ENCODE measurements at places on chromosomes 13 and 19.

GRCh38 chr19:31574251-31574973 is 225.2 kb upstream of the TSHZ3 start:
- no peak for DNase-seq

DNA sequence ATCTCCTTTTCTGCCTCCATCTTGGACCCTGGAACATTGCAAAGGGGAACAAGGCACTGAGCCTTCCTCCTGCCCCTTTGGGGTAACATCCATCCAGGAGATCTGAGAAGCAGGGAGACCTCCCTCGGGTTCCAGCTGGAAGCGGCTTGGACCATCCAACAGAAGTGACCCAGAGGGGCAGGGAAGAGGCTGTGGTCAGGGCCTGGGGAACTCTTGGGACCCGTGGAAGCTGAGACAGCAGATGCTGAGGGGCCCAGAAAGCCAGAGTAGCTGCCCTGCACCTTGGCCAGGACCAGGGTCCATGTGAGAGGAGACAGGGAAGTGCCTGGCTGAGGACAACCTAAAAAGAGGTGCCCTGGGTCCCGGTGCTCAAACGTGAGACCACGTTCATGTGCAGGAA is 21.9 kb upstream of the KCTD15 start:
- no peak for DNase-seq

DNA sequence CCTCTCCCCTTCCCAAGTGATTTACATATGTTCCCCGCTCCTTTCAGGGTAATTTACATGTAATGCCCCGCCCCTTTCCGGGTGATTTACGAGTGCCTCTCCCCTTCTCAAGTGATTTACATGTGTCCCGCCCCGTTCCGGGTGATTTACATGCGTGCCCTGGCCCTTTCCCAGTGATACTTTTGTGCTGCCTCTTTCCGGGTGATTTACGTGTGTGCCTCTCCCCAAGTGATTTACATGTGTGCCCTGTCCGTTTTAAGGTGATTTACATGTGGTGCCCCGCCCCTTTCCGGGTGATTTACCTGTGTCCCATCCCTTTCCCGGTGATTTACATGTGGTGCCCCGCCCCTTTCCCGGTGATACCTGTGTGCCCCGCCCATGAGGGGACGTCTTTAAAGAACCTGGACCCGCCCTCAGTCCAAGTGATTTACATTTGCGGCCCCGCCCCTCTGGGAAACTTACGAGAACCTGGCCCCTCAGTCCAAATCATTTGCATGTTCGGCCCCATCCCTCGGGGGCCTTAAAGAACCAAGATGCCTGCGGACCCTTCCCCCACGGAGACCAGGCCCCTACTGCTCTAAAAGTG is 559 bp upstream of the LENG9 start:
- no peak for DNase-seq

DNA sequence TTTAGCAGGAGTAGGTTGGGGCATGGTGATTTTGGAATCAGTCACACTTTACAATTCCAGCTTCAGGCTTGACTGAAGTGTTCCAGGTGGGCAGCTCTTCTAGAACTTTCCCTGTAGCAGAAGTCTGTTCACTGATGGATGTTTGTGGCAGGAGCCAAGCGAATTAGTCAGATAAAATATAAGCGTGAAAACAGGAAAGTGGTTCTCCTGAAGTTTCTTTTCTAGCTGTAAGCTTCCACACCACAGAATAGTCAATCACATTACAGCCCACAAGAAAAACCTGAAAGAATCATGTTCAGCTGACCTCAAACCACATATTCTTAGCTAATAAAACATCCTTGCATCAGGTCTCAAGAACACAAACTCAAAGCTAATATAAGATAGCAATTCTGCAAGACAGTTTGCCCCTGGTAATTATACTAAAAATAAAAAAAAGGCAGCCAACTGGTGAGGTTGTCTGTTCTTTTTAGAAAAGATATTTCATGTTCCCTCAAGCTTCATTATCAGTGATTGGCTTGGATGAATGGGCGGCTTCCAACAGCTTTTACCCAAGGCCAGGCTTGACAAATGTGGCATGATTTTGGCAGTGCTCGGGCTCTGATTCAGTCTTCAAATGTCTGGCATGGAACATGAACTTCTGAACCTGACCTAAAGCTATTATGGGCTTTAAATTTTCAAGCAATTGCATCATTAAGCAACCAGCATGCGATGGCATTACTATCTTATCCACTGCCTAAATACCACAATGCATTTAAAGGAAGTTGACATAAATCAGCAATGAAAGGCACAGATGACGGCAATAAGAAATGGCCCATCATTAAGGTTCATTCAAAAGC is 136.8 kb downstream of the DCLK1 start:
- DNase-seq = no peak

DNA sequence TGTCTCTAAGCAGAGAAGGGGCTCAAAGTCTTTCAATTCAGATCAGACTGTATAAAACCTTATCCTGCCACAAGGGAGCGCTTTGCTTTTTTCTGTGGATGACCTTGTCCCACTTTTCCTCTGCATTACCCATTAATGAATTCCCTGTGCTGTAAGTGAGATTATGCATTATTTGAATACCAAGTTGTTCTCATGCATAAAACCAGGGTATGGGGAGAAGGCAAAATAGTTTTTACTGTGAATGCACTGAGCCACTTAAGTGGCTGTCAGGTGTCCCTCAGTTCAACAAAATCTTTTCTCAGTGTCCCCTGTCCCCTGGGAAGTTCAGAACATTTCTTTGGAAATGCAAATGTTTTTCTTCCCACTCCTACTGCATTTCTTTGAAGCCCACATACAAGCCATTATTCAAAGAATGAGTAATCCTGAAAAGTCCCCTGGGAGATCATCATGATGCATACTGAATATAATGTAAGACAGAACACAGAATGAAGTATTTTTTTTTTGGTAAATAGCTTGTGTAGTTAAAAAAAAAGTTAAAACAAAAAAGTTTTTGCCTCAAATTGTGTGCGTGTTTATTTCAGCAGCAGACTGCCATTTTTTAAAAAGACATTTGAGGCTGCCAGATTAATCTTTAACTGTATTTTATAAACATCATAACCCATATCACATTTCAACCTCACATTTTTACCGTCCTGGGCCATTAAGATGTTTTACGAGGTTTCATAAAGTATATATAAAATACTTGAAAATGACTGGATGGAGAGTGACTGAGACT is 506.7 kb upstream of the PCDH9 start:
- no peak for DNase-seq

DNA sequence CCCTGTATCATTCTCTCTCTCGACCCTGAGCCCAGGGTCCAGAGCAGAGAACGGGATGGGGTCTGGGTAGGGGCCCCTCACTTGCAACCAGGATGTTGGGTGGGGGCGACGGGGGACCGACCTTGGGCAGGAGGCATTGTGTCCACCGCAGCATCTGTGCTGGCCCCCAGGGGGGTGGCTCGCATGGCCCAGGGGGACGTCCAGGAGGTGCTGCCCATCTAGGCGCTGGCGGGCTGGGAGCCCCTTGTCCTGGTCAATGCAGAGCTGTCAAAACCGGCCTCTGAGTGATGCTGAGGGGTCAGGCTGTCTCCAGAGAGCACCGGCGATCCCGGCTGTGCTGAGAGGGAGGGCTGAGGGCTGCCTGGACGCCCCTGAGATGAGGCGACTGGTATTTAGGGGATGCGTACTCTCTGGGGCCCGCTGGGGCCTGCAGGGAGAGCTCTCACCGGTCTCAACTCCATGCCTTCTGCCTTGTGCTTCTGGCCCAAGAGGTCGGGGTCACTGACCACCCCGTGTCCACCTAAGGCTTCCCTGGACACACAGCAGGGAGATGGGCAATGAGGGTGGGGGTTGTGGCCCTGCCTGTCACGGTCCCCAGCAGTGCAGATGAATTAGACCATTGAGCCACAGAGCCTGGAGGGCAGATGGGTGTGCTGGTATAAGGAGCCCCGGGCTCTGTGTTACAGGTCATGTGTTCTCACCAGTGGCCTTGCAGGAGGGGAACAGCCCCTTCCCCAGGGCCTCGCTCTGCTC is 8.6 kb downstream of the RPS9 start:
- no peak for DNase-seq

DNA sequence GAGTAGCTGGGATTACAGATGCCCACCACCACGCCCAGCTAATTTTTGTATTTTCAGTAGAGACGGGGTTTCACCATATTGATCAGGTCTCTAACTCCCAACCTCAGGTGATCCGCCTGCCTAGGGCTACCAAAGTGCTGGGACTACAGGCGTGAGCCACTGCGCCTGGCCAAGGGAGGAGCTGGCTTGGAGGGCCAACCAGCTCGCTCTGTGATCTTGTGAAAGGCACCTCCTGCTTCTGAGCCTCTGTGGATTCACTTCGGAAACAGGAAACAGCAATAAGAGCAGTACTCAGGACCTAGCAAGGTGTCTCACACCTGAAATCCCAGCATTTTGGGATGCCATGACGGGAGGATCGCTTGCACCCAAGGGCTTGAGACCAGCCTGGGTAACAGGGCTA is 2.0 kb upstream of the ELL start:
- no peak for DNase-seq

GRCh38 chr19:5580161-5580571 is 12.4 kb upstream of the TINCR start:
- DNase-seq = no peak

- no peak for DNase-seq
Observed at GRCh38 chr13:27370305-27370872, 54.0 kb upstream of the GTF3A start.

GRCh38 chr13:33362986-33363727 is 77.6 kb upstream of the STARD13 start:
- DNase-seq = no peak

All from stimulated activated CD4-positive, alpha-beta T cell treated with anti-CD3 and anti-CD28 coated beads, Interleukin-1b, Interleukin-23, amount 100 ng/mL, for 4 hours (primary cell).